Naive thymus-derived CD8-positive, alpha-beta T cell (primary cell): ENCODE measurements at places on chromosomes 3 and 15. TPM values are rescaled to one million over a fixed set of nuclear protein-coding genes. Genes with fewer than 3 reads are reported as not detected.

Gene MST1
- 13.7 TPM for total RNA-seq

Gene SYNPR
- not detected for total RNA-seq

Gene ZSCAN29
- total RNA-seq: 40.2 TPM

Gene CLK3
- total RNA-seq: 223 TPM

Gene FEZF2
- total RNA-seq: not detected

Gene ARPIN
- total RNA-seq: not detected

- DNase-seq: no peak
Measured at GRCh38 chr3:33067484-33067883, 29.5 kb downstream of the GLB1 start.

DNA sequence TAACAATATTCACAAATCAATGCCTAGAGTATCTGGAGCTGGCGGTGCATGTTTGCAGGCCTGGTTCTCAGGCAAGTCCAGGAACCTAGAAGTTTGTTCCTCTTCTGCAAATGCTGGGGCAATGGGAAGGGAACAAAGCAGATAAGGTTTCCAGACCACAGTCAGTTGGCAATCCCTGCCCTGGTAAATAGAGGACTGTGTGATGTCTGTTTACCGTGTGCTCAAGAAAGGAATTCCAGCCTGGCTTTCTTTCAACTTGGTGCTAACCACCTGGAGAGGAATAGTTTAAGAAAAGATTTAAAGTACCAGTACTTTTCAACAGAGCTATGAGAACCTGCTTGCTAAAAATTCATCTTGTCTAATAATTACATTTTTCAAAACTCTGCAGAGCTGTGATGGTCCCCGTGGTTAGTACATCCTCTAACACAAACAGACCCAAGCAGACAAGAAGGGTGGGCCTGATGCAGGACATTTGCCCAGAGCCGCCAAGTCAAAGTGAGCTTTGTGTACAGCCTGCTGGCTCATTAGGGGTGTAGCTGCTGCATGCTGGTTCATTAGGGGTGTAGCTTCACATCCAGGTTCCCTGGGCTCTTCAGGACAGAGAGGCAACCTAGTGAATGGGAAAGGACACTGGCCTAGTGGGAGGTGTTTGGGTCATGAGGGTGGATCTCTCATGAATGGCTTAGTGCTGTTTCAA is 220.5 kb downstream of the SQOR start:
- no peak for DNase-seq

DNA sequence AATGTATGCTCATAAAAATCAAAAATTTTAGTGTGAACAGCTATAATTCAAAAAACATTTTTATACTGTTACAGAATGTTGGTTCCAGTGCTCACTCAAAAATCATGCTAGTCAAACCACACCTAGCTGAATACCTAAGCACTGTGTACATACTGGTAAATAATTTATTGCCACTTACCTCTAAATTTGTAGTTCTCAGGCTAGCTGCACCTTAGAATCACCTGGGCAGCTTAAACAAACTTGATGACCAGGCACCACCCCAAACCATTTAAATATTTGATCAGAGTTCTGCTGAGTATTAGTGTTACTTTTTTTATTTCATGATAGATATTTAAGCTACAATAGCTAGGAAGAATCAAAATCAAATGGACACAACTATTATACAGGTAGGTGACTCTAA is 32.3 kb upstream of the TMCO5A start:
- DNase-seq: no peak

DNA sequence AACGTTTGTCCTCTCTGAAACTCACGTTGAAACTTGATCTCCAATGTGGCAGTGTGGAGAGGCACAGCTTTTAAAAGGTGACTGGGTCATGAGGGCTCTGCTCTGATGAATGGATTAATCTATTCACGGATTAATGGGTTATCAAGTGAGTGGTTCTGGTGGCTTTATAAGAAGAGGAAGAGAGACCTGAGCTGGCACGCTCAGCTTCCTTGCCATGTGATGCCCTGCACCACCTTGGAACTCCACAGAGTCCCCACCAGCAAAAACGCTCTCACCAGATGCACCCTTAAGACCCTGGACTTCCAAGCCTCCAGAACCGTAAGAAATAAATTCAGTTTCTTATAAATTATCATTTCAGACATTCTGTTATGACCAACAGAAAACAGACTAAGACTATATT is 2.6 kb downstream of the PPP1R2 start:
- DNase-seq: no peak

DNA sequence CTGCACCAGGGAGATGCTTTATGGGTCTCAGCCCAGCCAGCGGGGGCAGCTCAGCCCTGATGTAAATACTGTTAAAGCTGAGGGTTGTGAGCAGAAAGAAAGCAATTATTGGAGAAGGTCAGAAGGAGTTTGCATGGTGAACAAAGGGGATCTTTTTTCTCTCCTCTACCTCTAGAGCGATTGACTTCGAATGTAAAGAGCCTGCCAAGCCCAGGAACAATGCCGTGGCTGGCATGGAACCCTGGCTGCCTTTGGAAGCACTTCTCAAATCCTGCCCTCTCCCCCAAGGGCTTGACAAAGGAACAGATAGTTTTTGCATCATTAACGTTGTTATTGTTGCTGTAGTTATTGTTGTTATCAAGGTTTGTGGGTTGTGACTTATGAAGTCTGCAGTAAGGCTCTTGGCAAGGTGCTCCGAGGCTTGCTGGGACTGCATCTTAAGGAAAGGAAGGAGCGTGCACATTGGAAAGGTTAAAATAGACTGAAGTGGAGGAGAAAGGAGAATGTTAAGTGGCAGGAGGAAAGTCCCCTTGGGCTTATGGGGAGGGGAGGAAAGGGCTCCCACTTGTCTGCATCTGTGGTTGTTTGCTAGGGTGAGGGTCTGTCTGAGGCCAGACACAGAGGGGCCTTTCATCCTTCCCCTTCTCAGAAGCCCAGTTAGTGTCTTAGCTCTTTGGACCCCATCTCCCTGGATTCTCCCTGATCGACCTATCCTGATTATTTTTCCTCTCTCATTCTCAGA is 16.7 kb downstream of the PDIA5 start:
- no peak for DNase-seq

- no peak for DNase-seq
Measured at GRCh38 chr15:80730387-80730786, 35.3 kb downstream of the ABHD17C start.

DNA sequence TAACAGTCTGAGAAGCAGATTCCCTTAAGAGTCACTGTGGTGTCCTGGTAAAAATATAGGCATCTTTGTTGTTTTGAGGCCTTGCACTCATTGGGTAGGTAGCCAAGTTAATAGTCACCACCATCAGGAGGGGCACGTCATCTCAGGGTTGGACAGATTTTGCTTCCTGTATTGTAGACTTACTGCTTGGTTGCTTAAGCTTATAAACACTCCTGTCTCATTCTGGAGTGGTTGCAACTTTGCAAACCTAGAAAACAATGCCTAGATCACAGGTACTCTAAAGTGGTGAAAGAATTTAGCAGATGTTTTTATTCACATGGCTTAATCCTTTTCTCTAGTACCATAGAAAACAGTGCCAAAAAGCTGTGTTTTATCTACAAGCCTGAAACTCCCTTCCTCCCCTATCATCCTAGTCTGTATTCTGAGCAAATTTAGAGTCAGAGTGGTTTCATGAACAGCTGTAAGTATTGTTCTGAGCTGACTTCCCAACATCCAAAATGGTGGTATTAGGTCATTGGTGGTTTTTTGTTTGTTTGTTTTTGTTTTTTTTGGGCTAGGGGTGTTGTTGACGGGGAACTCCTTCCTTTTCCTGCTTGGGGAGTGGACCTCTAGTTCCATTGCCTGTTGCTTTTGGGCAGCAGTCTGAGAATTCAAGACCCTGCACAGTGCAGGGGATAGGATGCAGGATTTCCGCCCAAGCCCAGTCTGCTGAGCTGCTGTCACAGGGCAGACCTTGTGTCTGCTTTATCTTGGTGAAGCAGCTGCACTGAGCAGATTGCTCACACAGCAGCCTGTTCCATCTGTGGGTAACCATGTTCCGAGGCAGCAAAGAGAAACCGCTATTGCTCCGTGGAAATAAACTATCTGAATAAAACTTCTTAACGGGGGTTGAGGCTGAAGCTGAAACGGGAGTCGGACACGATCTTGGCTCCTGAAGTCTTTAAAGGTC is 202.0 kb downstream of the AKAP13 start:
- DNase-seq: peak; percentile 30

DNA sequence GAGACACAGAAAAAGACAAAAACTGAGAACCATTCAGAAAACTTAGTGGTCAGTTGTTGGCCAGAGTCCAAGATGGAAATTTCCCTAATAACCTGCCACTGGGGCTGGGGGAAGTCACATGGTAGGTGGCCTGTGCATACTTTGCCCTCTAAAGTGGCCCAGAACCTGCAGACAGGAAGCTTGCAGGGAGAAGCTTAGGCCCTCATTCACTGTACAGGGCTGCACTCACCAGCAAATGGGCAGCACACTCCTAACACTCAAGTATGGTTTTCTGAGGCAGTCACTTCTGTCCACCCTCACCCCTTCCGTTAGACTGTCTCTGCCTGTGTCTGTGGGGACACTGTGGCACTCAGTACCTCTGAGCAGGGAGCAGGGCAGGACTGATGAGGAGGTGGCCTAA is 14.5 kb upstream of the RNU6-1 start:
- DNase-seq: no peak

DNA sequence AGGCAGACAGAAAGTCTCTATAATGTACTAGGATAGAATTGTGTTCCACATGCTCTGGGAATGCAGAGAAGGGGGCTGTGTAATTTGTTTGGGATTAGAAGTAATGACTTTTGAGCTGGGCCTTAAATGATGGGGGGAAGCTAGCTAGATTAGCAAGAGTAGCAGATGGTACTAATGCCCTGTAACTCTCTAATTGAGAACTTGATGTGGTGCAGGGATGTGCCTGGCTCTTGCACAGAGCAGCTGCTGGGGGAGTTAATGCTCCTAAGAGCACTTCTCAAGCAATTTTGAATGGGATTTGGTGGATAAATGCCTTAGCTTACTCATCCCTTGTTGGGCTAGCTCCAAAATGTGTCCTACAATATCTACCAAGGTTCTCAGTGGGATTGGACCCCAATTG is 12.4 kb upstream of the SYN2 start:
- no peak for DNase-seq

DNA sequence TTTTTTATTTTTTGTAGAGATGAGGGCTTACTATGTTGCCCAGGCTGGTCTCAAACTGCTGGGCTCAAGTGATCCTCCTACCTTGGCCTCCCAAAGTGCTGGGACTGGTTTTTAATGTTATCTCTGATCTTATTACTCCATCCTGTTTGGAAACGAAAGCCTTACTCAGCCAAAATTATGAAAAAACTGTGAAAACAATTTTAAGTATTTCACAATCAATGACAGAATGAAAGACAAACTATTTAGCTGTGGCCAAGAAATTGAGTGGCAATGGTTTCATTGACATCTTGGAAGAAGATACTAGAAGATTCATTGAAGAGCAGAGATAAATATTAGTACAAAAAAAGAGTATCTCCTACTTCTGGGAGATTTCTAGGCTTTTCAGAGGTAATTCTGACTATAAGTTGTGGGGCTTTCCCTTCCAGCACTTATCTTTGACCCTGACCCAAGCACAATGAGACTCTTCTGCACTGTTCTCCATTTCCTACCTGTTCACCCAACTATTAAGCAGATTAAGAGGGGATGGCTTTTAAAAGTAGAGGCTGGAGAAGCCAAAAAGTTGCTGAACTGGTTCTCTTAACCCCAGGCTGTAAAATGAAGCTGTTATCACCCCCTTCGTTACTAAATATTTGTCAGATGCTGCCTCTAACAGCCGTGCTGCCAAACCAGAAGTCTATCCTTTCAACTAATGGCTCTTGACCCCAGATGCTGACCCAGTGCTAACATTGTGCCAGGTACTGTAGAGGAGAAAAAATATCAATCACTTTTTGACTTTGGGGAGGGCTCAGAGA is 14.2 kb upstream of the SLC25A36 start:
- no peak for DNase-seq

DNA sequence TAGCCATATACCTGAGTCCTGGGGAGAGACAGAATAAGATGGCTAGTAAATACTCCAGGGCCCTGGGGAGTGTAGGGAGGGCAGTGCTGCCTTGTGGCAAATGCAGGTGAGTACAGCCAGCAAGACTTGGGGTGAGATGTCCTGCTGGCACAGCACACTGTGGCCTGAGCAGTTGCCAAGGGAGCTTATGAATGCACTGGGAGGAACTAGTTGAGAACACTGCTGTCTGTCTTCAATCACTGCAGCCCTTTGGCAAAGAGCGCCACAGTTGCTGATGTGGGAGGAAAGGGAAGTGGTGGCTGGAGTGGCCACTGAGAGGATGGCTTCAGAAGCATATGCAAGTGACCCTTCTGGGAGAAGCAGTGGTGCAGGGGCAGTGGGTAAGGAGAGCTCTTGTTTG is 264.6 kb downstream of the RORA start:
- DNase-seq: no peak

DNA sequence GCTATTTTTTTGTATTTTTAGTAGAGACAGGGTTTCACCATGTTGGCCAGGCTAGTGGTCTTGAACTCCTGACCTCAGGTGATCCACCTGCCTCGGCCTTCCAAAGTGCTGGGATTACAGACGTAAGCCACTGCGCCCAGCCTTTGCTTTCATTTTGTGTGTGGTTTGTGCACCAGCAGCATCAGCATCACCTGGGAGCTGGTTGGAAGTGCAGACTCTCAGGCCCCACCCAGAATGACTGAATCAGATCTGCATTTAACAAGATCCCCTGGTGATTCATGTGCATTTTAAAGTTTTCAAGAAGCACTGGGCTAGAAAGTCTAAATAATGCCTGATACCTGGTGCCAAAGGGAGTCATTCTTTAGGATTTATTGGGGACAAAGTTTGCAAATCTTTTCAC is 73.4 kb upstream of the BNIP2 start:
- DNase-seq: no peak

- DNase-seq: no peak
Measured at GRCh38 chr3:66048051-66048395, 9.3 kb upstream of the MAGI1 start.

GRCh38 chr15:98202256-98202655 is 241.8 kb downstream of the ARRDC4 start:
- DNase-seq: no peak

GRCh38 chr15:57330619-57331340 is 45.5 kb upstream of the CGNL1 start:
- DNase-seq: no peak

DNA sequence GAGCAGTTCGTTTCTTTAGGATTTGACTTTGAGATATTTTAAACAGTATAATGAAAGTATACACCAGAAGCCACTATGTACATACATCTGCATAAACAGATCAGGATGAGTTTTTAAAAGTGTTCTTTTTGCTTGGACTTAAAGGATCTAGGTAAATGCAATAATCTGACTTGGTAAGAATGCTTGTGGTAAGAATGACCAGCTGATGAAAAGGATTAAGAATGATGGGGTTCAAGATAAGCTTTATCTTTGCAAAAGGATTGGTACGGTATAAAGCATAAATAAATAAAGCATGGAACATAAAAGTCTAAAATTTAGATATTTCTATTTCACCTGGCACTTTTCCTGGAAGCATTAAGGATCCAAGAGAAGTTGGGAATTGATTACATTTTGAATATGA is 9.8 kb upstream of the MME start:
- no peak for DNase-seq

DNA sequence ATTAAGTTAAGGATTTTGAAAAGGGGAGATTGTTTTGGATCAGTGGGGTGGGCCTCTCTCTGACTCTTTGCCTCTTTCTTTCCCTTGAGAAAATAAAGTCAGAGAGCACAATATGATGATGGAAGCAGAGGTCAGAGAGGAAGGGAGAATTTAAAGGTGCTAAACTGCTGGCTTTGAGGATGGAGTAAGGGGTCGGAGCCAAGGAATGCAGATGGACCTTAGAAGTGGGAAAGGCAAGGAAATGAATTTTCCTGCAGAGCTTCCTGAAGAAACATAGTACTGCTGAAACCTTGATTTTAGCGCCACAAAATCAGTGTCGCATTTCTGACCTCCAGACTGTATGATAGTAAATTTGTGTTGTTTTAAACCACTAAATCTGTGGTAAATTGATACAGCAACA is 317.4 kb downstream of the NAALADL2 start:
- DNase-seq: no peak
